ENCODE measurements at places on chromosomes 7 and 10. TPM values are rescaled to one million over a fixed set of nuclear protein-coding genes. Genes with fewer than 3 reads are reported as not detected.

Gene CPA5
- polyA plus RNA-seq = 0.30 TPM

DNA sequence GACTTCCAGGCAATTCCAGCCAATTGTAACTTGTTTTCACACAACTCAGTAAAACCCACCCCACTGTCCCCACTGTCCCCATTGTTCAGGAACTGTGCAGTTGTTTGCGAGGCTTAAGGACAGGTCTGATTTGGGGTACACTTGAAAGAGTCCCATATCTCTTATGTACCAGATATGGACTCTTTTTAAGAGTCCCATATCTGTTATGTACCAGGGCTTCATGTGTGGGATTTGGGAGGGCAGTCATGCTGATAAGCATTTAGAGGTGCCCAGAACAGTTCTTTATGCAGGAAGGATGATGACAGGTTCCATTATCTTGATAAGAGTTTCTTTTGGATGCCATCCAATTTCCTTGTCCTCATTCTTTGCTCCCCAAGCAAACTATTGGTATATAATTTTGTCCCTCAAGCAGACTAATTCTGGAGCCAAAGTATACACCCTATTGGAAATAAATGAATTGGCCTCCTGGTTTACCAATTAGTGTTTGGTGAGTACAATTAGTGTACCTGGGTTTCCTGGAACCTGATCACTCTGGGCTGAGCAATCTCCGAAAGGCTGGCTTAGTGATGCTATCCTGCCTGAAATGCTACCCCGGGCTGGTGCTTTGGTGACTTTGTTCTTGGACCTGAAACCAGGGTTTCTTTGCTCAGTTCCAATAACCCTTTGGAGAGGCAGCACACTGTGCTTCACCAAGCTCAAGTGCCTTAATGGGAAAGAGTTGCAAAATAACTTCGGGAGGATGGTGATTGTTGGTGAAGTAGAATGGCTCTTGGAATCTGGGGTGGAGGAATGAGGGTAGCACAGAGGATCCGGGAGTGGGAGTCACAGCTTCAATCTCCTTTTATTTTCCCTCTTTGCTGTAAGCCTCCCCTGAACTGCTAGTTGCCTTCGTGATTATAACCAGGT lies 6.2 kb upstream of the DMBT1 start:
- no peak for DNase-seq

DNA sequence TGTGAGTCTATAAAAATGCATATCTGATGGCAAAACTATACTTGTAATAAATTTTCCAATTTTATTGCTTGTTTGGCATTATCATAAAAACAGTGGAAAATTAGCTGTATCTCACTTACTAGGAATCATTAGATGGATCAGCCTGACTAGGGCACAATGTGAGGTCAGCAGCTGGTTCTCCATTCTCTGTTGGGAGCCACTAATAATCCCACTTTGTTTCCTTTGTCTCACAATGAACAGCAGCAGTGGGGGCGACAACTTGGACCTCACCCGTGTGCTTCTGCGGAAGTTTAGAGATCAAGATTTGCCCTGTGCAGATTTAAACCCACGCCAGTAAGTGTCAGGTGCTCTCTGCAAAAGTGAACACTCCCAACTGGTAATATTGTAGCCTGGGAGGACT lies 295.5 kb downstream of the ABCA13 start:
- DNase-seq = no peak

GRCh38 chr10:93849593-93849992 lies 44.2 kb upstream of the SLC35G1 start:
- DNase-seq = no peak

Measured in HepG2 (cell line).